ENCODE measurements at places on chromosomes 13 and 19.

- no peak for DNase-seq
Observed at GRCh38 chr13:75797239-75797638, 161.1 kb downstream of the LMO7 start.

DNA sequence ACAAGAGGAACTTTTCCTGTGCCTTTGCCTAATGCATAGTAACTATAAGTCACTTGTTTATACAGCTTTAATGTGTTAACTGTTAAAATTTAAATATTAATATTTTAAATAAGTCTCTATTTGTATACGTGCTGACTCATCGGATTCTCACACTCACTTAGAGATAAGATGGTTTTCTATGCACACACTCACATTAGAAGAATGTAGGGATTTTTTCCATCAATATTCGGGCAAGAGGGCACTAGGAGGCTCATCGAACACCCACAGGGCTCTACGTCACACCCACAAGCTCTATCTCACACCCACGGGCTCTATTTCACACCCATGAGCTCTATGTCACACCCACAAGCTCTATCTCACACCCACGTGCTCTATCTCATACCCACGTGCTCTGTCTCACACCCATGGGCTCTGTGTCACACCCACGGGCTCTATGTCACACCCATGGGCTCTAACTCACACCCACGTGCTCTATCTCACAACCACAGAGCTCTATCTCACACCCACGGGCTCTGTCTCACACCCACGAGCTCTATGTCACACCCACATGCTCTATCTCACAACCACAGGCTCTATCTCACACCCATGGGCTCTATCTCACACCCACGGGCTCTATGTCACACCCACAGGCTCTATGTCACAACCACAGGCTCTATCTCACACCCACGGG lies 73.4 kb downstream of the COL4A2 start:
- DNase-seq: no peak

GRCh38 chr13:80359414-80359777 lies 18.5 kb upstream of the SPRY2 start:
- no peak for DNase-seq

- no peak for DNase-seq
Observed at GRCh38 chr13:51222686-51223559, 725 bp downstream of the FAM124A start.

DNA sequence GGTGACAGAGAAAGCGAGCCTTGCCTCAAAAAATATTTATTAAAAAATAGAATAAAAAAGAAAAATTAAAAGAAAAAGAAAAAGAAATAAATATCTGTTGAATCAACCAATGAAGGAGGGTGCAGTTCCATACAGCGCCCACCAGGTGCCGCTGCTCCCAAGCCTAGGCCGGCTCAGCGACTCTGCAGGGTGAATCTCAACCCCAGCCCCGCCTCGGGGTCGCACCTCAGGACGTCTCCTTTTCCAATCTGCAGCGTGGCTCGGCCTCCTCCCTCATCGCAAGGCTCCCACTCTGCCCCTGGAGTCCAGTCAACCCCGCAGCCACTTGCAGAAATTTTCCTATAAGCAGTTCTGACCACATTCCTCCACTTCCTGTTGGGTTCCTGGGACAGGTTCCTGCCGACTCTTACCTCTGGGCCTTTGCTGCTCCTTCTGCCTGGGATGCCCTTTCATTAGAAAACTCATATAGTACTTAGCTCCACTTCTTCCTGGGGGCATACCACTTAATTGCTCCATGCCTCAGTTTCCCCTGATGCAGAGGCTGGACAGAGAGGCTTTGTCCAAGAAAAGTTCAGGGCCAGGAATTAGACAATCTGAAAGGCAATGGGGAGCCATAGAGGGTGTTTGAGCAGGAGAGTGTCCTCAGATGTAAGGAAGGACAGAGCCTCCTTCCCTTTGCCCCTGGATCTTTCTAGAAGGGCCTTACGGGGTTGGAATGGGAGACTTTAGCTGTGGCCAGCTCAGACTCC lies 24.3 kb downstream of the NFILZ start:
- DNase-seq: no peak

- peak; percentile 62 for DNase-seq
Observed at GRCh38 chr19:40801426-40802299, 2.7 kb downstream of the EGLN2 start.

GRCh38 chr13:76538004-76538403 lies 348.2 kb downstream of the KCTD12 start:
- DNase-seq: no peak

DNA sequence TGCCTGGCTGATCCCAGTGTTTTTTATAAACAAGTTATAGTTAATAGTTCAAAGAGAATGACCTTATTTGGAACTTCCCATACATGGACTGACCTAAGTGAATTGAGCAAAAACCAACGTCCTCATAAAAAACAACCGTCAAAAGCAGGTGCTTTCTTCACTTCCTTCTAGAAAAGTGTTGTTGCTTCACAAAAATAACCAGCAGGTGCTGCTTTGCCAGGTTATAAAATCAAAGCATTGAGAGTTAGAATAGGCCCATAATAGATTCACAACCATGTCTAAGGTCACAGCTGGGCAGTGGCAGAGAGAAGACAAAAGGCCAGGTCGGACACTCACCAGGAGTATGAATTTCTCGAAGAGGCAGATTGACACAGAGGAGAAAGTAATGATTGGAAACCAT lies 9.5 kb downstream of the RUBCNL start:
- no peak for DNase-seq

- DNase-seq: peak; percentile 51
Observed at GRCh38 chr19:2663920-2664571, 38.4 kb downstream of the GNG7 start.

DNA sequence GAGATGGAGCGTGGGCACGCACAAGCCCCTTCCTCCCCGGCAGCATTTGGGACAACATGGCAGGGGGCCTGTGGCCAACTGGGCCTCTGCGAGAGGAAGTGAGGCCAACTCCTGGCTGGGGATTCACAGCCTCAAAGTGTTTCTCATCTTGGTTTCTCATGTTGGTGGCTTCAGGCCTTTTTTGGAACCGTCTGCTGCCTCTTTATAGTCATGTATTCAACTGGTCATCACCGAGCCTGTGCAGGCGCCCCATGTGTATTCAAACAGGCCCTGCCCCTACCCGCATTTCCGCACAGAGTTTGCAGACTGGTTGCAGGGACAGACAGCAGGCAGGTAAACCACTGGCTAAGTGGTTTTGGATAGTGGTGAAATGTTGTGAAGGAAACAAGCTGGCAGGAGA lies 17.3 kb upstream of the RELB start:
- DNase-seq: no peak

DNA sequence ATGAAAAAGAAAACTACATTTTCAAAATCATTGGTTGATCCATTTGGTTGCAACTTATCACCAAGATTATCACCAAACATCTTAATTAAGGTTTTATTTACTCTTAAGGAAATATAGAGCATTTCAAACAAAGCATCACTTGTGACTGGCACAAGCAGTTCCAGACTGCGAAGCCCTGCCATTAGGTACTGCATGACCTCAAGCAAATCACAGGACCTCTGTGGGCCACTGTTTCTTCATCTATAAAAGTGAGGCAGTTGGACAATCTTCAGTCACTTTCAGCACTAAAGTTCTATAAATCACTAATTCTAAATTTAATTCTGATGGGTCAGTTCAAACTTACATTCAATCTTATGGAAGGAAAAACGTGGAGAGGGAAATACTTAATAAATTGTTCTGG lies 2.0 kb downstream of the ELF1 start:
- DNase-seq: no peak

DNA sequence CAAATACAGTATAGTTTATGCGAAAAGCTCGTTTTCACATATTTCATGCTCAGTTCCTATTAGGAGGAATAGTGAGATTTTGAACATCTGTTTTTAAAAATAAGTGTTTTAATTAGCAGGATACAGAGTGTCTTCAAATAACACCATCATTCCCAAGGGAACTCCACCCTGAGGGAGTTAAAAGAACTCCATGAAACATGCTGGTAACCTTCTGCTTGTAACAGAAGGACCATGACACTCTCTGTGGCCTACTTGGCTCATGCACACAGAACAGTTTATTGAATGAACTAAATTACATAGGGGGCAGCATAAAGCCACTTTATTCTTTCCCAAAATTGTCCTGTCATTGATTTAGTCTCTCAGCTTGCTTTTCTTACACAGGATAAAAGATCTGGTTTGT lies 809.5 kb upstream of the SLITRK6 start:
- DNase-seq: no peak

DNA sequence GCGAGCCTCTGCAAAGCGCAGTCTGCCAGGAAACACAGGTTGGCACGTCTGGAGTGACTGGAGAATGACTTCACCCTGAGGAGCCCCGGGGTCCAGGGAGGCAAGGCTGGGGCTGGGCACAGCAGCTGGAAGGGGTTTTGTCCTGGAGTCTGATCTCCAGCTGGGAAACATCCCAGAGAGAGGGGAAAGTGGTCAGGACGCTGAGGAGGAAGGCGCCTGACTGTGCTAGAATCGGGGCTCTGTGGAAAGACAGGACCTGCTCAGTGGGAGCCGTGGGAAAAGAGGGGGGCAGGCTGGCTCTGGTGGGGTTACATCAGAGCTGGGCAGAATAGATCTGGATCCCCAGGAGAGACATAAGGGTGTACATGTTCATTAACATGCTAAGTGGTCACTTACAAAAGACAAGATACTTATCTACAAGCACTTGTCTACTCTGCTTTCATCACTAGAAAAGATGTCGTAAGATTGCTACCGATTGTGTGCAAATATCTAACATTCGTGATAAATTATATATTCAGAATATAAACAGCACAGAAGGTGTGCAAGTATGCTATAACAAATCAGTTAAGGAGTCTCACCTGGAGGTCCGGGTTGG lies 106.6 kb downstream of the COL4A1 start:
- no peak for DNase-seq

DNA sequence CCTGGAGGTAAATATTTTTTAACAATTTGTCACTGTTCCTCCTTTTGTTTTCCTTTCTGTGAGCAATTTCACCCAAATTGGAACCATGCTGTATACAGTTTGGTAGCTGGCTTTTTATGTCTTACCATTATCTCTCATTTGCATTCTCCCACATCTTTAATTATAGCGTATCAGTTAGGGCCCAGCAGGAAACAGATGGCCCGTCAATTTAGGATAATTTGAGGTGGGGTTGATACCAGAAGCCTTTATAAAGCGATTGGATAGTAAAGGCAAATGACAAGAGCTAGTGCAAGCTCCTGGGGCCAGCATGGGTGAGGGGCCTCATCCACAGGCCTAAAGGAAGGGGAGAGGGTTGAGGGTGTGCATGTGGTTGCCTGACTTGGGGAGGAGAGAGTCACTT lies 3.8 kb upstream of the IFNL4 start:
- no peak for DNase-seq

GRCh38 chr13:98397221-98397620 lies 179.7 kb downstream of the STK24 start:
- DNase-seq: no peak

DNA sequence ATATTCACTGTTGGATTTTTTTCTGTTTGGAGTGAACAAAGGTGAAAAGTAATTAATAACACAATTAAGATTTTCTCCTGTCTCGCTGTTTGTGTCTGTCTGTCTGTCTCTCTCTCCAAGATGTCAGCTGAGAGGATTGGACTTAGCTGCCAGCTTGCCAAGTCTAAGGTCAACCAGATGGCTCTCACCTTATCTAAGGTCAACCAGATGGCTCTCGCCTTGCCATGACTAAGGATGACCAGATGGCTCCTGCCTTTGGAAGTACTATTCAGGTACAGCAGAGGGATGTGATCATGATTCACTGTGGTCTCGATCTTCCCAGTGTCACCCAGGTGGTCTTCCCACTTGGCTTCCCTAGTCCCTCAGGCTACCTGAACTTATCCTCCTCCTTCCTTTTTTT lies 1436.4 kb downstream of the UQCRFS1 start:
- no peak for DNase-seq

DNA sequence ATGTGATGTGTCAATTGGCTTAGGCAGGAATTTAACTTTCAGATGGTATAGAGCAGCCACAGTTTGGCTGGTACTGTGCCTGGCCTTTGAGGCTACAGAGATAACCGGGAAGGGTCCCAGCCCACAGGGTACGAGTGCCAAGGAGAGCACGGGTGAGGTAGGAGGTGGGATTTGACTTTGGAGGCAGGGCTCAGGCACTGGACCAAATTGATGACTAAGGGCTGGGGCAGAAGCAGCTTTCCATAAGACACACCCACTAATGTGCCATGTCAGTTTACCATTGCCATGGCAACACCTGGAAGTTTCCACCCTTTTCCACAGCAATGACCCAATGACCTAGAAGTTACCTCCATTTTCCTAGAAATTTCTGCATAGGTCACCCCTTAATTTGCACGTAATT lies 466.2 kb downstream of the TSHZ3 start:
- no peak for DNase-seq

GRCh38 chr19:14409146-14410023 lies 9.8 kb downstream of the DDX39A start:
- DNase-seq: no peak

- peak; percentile 17 for DNase-seq
Observed at GRCh38 chr19:5718579-5719273, 1.2 kb downstream of the LONP1 start.

GRCh38 chr19:50178320-50178719 lies 15.2 kb upstream of the IZUMO2 start:
- no peak for DNase-seq

DNA sequence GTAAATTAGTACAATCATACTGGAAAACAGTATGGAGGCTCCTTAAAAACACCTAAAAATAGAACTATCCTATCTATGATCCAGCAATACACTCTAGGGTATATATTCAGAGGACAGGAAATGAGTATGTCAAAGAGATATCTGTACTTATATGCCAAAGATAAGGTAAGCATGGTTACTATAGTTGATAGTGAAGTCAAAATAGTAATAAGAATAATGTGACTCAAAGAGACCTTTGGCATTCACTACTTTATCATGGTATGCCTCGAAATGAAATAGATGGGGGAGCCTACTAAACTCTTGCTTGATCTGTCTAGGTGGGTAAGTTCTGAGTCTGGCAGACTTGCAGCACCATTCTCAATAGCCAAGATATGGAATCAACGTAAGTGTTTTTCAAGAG lies 30.3 kb downstream of the FXYD5 start:
- DNase-seq: no peak

- DNase-seq: no peak
Observed at GRCh38 chr13:98310485-98311199, 133.6 kb upstream of the RNF113B start.

DNA sequence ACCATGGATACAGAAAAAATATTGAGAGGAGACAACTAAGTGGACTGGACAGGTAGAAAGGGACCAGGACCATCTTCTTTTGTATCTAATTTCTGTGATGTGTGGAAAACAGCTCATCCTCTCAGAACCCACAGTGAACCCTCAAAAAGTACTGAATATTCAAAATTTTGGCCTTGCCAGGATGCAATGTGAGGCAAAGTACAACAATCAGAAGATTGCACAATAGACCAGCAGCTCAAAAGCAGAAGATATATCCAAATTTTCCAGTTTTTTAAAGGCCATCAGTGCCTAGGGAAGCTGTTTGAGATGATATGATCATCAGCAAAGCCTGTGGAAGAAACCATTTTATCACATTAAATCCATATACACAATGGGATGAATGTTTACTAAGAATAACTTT lies 973.3 kb upstream of the MIR17HG start:
- DNase-seq: no peak
